Activated T-cell treated with anti-CD3 and anti-CD28 coated beads, Interleukin-2, amount 50 U/mL, for 4 hours (primary cell): ENCODE measurements at places on chromosomes 2 and 18. TPM values are rescaled to one million over a fixed set of nuclear protein-coding genes. Genes with fewer than 3 reads are reported as not detected.
A peak's percentile ranks its signal among the peaks of the same experiment; 100 is the strongest.

- DNase-seq, result no peak
Observed at GRCh38 chr2:197130318-197130717, 180.3 kb downstream of the ANKRD44 start.

- no peak for DNase-seq
Observed at GRCh38 chr2:39508198-39508597, 71.1 kb upstream of the MAP4K3 start.

GRCh38 chr2:69304656-69305055 lies 82.4 kb downstream of the GFPT1 start:
- DNase-seq, result no peak

DNA sequence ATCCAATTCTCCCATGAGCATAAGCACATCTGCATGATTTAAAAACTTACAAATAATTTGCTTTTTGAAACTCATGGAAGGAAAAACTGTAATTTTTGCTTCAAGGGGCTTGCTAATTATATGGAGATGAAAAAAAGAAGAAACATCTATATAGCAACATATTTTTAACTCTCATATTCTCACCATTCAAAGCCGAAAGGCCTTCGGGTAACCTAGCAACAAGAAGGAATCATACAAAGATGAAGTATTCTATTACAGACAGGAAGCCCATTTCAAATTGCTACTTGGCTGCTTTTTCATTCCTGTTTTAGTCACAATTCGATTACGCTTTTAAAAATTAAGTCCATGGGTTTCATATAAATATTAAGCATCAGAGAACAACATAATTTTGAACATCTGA lies 39.2 kb upstream of the RNU4ATAC start:
- DNase-seq, result no peak

GRCh38 chr2:112301171-112301584 lies 25.8 kb downstream of the ZC3H6 start:
- no peak for DNase-seq

DNA sequence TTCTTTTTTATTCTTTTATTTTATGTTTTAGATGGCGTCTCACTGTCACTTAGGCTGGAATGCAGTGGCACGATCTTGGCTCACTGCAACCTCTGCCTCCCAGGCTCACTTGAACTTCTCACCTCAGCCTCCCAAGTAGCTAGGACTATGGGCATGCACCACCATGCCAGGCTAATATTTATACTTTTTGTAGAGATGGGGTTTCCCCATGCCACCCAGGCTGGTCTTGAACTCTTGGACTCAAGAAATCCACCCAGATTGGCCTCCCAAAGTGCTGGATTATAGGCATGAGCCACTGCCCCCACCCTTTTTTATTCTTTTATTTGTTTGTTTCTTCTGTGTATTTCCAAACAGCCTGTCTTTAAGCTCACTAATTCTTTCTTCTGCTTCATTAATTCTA lies 306.7 kb upstream of the THUMPD2 start:
- DNase-seq, result no peak

AQP12A gene
- not detected for total RNA-seq

DNA sequence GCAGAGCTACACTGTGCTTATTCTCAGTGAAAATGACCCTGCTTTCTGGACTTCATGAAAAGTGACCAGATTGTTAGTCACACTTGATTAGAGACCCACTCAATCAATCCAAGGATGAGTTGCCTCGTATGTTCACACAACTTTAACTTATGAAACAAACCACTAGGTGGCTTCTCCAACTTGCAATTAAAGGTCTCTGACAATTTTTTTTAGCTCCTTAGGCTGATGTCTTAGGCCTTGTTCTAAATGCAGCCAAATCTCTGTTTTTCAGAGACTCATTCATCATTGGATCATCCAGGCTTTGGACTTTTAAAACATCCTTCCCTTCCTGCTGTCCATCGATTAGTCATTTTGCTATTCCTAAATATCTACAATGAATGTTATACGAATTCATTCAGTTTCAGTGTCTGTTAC lies 63.4 kb downstream of the MREG start:
- no peak for DNase-seq

GRCh38 chr2:160251569-160251968 lies 51.5 kb upstream of the ITGB6 start:
- DNase-seq, result no peak

DNER gene
- not detected for total RNA-seq

LDLRAD4 gene
- 17.5 TPM for total RNA-seq

- no peak for DNase-seq
Observed at GRCh38 chr2:236558036-236558435, 11.6 kb upstream of the ACKR3 start.

DNA sequence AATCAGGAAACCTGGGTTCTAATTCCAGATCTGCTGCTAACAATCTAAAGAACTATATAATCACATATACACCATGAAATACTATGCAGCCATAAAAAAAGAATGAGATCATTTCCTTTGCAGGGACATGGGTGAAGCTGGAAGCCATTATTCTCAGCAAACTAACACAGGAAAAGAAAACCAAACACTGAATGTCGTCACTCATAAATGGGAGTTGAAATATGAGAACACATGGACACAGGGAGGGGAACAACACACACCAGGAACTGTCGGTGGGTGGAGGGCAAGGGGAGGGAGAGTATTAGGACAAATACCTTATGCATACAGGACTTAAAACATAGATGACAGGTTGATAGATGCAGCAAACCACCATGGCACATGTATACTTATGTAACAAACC lies 33.2 kb downstream of the CDH2 start:
- DNase-seq, result no peak

ARMC9 gene
- 5.9 TPM for total RNA-seq

- DNase-seq, result peak; percentile 53
Observed at GRCh38 chr2:174577967-174578589, 19.5 kb downstream of the WIPF1 start.

CPS1 gene
- total RNA-seq, result 0.73 TPM
